NCI-H1092 (cell line): ENCODE measurements at places on chromosomes 3 and 15.

GRCh38 chr3:121651684-121652083 is 9.0 kb downstream of the HCLS1 start:
- DNase-seq = no peak

- no peak for DNase-seq
Observed at GRCh38 chr3:53555068-53555588, 60.7 kb downstream of the CACNA1D start.

GRCh38 chr15:101090428-101090790 is 161.4 kb downstream of the CHSY1 start:
- no peak for DNase-seq

GRCh38 chr3:115999001-115999585 is 375.8 kb downstream of the GAP43 start:
- DNase-seq = no peak

DNA sequence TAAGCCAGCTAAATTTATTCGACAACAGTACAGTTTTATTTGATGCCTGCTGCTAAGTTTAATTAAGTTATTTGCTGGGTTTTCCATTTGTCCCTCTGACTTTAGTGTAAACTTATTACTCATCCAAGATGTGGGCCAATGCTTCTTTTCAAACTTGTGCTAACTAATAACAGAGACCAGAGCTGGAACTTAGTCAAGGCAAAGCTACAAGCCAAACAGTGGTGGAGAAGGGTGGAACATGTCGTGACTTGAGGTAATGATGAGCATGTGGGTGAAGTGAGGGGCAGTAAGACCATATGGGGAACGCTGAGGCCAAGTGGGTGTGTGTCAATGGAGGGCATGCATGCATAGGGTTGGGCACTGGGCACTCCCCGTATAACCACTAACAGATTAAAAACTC is 63.9 kb downstream of the NMD3 start:
- DNase-seq = no peak

GRCh38 chr3:28915741-28916500 is 364.9 kb upstream of the RBMS3 start:
- no peak for DNase-seq
